Activated CD4-positive, alpha-beta T cell treated with anti-CD3 and anti-CD28 coated beads, Interleukin-2, amount 50 U/mL, for 48 hours (primary cell): ENCODE measurements at places on chromosomes 16 and 17.
A peak's percentile ranks its signal among the peaks of the same experiment; 100 is the strongest.

DNA sequence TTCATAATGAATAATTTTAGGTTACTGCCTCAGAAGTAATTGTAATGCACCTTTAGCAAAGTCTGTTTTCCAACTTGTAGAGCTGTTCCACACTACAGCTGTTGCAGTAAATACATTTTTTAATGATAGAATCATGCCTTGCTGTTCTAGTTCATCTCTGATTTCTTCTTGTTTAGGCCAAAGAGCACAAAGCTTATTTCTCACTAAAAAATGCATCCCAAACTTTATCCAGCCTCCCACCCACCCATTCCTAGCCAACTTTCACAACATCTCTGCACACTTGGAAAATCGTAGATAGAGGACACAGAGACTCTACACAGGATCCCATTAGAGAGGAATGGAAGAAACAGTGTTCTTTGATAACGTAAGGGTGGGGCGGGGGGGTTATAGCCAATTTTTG lies 252.2 kb upstream of the DYNLRB2 start:
- no peak for DNase-seq

GRCh38 chr16:19749571-19750080 lies 31.6 kb downstream of the IQCK start:
- no peak for DNase-seq

- DNase-seq = no peak
Observed at GRCh38 chr17:61457226-61457983, 5.2 kb downstream of the TBX4 start.

DNA sequence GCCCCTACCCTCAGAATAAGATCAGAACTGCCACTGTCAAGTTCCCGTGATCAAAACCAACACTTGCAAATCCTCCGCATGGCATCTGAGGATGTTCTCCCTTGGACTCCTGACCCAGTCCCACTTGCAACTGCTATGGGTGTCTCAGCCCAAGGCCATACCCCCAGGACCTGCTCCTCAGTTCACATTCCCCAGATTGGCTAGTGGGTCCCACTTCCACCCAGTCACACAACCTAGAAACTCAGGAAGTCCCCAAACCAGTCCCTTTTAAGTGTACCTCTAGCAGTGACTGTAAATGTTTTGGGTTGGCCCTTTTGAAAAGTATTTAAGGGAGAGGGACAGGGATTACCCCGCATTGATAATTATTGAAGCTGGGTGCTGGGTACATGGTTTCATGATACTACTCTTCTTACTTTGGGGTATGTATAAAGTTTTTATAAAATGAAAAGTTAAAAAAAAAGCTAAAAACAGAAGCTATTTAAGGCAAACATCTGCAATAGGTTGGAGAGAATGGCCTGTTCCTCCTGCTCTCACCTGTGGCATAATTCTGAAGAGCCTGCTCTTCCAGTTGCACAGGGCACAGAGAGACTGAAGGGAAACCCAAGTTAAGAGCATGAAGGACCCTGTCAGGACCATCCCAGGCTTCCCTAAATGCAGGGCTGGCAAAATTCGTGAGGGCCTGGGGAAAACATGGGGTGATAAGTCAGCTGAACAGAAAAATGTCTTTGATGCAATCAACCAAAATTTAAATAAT lies 42.5 kb downstream of the ERN1 start:
- DNase-seq = no peak

GRCh38 chr16:29991571-29991904 lies 3.9 kb downstream of the HIRIP3 start:
- DNase-seq = no peak

GRCh38 chr16:30553393-30553899 lies 4.7 kb downstream of the ZNF764 start:
- DNase-seq = no peak

GRCh38 chr16:23185656-23186055 lies 3.1 kb downstream of the SCNN1G start:
- DNase-seq = no peak

GRCh38 chr16:87855852-87856715 lies 13.2 kb downstream of the SLC7A5 start:
- peak; percentile 51 for DNase-seq

GRCh38 chr16:19113577-19114358 lies at the start of gene ITPRIPL2:
Gene ITPRIPL2, plus strand, starts transcription at chr16:19113964. Its CDS starts 498 bp downstream, at chr16:19114462.
- DNase-seq = peak; percentile 31

- DNase-seq = no peak
Observed at GRCh38 chr16:79580453-79581191, 19.9 kb downstream of the MAF start.

- no peak for DNase-seq
Observed at GRCh38 chr17:235831-236640, 54.6 kb upstream of the DOC2B start.

- DNase-seq = no peak
Observed at GRCh38 chr17:81383504-81384421, 11.5 kb upstream of the BAHCC1 start.

DNA sequence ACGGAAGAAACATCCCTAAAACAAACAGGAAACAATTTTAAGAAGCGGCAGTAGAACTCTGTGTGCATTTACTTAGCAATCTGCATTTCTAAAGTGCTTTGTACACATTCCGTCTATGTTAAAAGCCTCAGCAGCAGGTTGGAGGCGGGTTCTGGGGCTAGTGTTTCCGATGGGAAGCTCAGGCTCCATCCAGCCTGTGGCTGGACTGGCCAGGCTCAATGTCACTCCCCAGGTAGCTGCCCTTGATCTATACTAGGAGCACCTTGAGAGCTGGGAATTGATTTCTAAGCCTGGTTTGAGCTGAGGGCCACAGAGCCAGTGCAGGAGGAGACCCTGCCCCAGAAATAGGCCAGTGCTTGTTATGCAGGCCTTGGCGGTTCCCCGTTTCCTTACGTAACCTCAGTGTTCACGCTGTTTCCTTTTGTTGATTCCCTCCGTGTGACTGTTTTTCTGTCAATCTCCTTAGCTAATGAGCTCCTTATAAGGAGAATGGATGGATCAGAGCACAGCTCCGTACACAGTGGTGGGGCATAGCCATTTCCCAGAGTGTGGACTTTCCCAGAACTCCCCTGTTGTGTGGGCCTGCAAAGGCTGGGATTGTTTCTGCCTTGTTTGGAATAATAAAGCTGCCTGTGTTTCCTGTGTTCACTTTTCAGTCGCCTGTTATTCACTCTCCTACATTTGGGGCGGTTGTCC lies 21.4 kb downstream of the ADORA2B start:
- DNase-seq = no peak

- DNase-seq = no peak
Observed at GRCh38 chr17:33451221-33451620, 158.1 kb upstream of the ASIC2 start.

DNA sequence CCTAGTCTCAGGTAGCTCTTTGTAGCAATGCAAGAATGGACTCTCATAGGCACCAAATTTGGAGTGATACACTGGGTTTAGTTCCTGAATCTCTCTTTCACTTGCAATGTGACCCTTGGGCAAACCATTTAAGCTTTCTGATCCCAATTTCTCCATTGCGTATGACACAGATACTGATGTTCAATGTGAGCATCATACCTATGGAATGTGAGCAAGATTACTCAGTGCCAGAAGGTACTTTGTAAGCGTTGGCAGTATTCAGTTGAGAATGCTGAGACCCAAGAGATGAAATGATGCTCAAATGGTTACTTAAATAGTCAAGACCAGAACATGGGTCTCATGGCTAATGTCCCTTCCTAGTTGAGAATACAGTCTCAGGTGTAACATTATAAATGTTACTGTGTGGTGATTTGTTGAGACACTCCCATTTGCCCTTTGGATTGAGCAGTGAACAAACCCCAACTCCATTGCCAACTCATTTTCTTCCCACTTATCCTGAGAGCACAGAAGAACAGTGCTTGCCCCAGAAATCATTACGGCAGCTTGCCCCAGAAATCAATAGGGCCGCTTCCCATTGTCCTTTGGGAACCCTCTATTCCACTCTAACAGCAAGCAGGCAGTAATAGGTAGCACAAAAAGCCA lies 134.1 kb downstream of the SOX9 start:
- no peak for DNase-seq

DNA sequence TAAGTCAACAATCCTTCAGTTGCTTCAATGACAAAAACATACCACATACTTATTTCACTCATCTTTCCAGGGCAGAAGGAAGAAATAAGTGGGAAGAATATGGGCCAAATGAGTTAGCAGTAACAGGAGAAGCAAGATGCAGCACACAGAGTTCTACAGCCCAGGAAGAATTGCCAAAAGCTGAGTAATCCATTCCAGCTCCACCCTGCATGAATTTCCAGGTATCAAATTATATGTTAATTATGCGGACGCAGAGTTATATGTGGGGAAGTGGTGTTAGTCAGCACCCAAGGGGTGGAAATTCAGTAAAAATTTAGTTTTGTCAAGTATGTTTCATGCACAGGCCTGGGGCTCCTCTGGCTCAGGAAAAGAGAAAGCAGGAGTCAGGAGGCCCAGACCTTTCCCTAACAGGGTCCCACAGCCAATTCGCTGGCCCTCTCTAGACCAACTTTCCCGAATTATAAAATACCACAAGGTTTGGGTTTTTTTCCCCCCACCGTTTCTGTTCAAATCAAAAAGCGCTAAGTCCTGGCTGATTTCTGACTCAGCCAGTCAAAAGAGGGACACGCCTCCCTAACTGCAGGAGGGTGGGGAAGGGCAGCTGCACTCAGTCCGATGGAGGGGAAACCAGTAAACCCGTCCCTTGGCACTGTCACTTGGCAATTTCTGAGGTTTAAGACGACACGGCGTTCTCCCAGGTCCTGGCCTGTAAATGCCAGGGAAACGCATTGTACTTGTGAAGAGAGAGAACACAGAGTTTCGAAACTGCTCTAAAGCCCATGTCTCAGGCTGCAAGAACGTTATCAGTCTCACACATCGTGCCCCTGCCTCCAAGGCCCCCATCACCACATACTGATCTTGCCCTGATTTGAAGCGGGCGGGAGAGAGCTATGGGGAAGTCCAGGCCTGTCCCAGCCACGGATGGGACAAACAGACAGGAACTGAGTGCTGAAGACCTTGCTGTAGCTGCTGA lies 58.1 kb downstream of the ZFHX3 start:
- no peak for DNase-seq

- DNase-seq = no peak
Observed at GRCh38 chr17:57629470-57629869, 115.6 kb downstream of the CCDC182 start.

DNA sequence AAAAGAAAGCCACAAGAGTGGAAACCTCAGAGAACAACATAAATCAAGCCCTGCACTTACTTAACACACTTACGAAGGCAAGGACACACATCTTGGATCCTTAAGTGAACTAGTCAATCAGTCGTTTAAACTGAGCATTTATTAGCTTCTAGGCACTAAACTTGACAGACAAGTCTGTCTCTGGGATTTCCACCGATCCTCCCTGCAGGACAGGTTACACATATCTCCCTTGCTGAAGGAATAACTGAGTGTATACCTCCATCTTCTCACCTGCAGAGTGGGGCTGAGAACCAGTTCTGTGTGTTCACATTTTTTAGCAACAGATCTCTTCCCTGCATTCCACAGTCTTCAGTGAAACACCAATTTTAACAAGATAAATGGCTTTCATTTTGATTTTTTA lies 8.9 kb downstream of the GP2 start:
- DNase-seq = no peak

- DNase-seq = no peak
Observed at GRCh38 chr17:78472035-78472905, 93.8 kb downstream of the PGS1 start.

- no peak for DNase-seq
Observed at GRCh38 chr16:86010680-86011141, 111.7 kb downstream of the IRF8 start.

DNA sequence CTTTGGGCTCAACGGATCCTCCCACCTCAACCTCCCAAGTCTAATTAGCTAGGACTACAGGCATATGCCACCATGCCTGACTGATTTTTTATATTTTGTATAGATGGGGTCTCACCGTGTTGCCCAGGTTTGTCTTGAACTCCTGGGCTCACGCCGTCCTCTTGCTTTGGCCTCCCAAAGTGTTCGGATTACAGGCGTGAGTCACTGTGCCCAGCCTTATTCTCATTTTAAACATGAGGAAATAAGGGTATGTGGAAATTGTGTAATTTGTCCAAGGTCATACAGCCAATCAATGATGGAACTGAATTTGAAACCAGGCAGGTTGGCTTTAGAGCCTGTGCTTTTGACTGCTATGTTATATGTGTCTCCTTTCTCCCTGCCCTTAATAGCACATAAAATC lies 27.4 kb upstream of the AQP8 start:
- DNase-seq = no peak

DNA sequence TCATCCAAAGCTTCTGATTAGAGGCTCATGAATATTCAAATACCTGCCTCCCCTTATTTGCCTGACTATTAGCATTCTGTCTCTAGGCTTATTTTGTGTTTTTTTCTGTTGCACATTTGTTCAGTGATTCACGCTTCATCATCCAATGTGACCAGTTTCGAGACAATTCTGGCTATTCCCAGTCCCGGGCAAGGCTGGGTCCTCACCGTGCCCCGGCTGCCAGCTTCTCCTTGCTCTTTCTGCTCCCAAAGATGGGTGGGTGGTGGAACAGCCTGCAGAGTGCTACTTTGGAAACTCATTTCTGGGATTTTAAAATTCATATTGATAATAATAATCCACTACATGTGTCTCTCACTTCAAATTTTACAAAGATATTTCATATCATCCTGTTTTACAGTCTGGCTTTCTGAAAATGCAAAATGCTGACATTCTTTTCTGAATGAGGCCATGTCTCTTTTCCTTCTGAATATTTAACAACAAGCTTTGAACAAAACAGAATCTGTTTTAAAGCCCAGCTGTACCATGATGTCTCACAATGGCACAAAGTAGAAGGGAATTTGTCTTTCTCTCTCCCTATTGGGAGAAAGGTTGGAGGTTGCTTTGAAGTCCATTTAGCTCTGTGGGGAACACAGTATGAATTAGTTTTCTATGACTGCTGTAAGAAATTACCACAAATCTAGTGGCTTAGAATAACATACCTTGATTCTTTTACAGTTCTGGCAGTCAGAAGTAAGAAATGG lies 116.9 kb upstream of the CDH13 start:
- no peak for DNase-seq

DNA sequence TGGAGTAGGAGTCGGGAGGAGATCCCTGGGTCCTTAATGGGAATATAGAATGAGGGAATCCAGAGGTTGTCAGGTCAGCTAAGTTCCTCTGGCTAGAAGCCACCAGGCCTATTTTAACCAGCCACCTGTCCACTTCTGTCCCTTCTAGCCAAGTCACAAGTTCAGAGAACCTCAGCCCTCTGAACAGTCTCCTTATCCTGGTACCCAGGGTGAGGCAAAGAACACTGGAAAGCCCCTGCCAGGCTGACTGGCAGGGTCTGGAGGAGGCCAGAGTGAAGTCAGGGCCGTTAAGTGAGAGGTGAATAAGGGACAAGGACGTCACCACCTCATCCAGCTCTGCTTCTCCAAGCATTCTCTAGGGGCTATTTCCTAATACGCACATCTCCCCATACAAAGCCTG lies 2.7 kb downstream of the CTDNEP1 start:
- no peak for DNase-seq

GRCh38 chr17:30821871-30822723 lies 2.4 kb downstream of the CRLF3 start:
- DNase-seq = no peak

GRCh38 chr17:72022328-72023275 lies 98.2 kb upstream of the SOX9 start:
- no peak for DNase-seq

DNA sequence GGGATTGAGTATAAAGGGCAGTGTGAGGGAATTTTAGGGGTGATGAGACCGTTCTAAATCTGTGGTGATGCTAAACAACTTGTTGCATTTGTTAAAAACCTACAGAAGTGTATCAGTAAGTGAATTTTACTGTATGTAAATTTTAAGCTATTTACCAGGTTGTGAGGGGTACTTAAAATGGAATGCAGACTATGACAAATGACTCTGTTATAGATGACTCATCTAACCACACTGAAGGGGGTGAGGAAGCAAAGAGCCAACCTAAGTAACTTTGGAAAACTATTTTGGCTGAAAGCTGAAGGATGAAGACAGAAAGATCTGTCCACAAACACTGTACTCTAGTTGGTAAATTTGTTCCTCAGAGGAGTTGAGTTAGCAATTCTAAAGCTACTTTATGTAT lies 5.3 kb upstream of the MKS1 start:
- no peak for DNase-seq
